Hematopoietic multipotent progenitor cell treated with erythropoietin and hydrocortisone succinate and interleukin-3 and kit ligand, for 4 days (in vitro differentiated cells): ENCODE measurements at places on chromosomes 2 and 18.
A peak's percentile ranks its signal among the peaks of the same experiment; 100 is the strongest.

GRCh38 chr2:185208261-185208660 lies 530.3 kb upstream of the FSIP2 start:
- DNase-seq = peak; percentile 53

GRCh38 chr2:108594132-108594981 lies 60.1 kb downstream of the LIMS1 start:
- DNase-seq = peak; percentile 84

DNA sequence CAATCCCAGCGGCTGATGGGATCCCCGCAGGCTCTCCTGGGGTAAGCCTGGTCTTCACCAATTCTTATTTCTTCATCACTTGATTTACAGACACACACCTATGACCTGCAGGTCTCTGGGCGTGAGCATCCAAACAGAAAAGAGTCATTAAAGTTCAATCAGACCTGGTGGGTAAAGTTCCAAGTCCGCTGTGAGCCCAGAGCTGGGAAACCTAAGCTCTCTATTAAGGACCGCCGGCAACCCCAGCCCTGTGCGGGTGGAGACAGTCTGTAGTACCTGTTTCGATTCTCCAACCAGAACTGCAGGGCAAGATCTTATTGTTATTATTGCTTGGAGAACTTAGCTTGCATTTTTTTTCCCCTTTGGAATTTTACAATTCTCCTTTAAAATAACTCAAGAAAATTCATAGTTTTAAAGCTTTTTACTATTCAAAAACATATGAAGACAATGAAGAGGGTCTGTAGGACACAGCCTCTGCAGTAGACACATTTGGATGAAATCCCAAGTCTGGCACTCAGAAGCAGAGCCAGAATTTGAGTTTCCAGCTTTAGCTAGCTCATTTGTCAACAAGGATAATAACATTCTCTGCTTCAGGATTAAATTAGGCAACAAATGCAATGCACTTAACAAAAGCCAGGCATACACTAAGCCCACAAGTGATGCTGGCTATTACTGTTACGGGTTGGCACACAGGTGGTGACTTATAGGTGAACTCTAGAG lies 376.4 kb downstream of the INSIG2 start:
- no peak for DNase-seq

GRCh38 chr18:77119851-77120491 lies 12.6 kb downstream of the MBP start:
- DNase-seq = no peak

DNA sequence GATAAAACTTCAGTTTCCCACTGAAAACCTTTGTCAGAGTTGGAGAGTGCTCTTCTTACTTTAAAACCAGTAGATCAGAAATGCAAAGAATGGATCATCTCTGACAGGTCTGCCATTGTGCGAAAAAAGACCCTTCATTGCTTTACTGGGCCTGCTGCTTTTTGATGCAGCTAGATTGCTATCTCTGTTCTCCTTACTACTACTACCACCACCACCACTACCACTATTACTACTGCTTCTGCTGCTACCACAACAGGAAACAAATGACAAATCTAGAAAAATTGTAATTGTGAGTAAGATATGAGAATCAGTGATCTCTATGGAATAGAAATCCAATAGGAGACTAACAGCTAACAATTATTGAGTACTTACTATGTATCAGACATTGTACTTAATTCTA lies 85.8 kb downstream of the PKP4 start:
- DNase-seq = no peak

- DNase-seq = peak; percentile 35
These were observed 237.6 kb upstream of the TRIB2 start for GRCh38 chr2:12479065-12479601.

- no peak for DNase-seq
These were observed 46.3 kb downstream of the MAL start for GRCh38 chr2:95071856-95072255.

- no peak for DNase-seq
These were observed 429.6 kb upstream of the SALL3 start for GRCh38 chr18:78549971-78550370.

DNA sequence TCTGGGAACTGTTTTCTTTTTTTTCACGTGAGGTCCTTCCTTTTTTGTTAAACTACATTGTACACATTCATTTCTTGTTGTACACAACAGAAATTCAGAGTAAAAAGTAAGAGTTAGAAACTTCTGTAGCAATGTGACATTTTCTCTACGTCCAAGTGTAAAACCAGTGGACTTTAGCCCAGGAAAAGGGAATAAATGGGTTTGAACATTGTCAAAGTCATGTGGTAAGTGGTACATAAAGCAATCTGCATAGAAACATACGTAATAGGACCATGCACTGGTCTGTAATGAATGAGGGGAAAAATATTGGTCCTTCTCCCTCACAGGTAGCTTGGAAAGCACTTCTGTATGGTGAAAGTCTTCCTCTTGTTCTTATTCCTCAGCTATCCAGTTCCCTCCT lies 421.4 kb downstream of the SETBP1 start:
- no peak for DNase-seq

- no peak for DNase-seq
These were observed 251.5 kb downstream of the GPD2 start for GRCh38 chr2:156687715-156688114.
